ENCODE measurements at places on chromosomes 5 and 9.
A peak's percentile ranks its signal among the peaks of the same experiment; 100 is the strongest.

DNA sequence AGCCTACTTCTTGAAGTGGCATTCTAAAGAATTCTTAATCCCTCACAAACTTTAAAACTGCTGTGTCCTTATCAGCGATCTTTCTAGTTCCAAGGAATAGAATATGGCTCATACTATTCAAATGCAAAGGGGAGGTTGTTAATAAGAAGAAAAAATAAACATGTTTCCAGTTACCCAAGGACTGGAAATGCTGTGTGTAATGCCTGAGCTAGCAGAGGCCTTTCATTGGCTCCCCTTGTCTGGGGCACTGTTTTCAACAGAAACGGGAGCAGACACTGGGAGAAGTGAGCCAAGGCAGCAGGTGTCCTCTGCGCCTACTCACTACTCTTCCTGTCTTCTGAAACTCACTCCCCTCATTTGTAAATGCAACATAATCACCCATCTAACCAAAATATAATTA is 253.0 kb downstream of the MARCHF11 start:
- DNase-seq, result no peak

GRCh38 chr5:14793851-14794250 is 77.7 kb downstream of the ANKH start:
- DNase-seq, result no peak

- DNase-seq, result peak; percentile 18
Observed at GRCh38 chr5:77778881-77779438, 2.8 kb upstream of the TBCA start.

DNA sequence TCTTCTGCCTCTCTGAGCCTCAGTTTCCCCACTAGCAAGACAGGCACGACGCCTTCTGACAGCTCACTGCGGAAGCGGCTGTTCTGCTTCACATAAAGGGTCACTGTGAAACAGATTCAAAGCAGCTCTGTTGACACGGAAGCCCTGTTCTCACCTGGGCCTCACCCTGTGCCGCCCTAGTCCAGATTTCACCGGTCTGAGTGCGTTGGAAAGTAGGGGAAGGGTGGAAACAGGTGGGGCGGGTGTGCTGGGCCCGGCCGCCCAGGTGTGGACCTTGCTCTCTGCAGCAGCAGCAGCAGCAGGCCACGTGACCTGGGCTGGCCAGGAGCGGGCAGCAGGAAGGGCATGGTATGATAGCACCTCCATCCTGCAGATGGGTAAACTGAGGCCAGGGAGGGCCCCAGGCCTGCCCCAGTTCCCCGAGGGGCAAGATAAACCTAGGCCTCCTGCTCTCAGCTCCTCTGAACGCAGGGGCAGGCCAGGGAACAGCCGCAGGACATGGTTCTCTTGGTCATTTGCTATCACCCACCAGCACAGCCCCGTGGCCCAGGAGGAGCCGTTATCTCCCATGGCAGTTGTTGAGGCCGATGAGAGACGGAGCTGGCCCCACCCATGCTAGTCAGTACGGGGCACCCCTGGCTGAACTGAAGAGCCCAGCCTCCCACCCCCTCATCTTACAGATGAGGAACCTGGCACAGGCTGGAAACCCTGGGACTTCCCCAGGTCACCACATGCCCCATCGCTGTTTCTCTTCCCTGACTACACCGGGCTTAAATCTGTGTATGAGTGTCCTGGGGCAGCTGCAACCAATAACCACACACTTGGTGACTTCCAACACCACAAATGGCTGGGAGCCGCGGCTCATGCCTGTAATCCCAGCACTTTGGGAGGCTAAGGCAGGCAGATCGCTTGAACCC is 12.1 kb downstream of the PTGES2 start:
- peak; percentile 51 for DNase-seq
